ENCODE measurements at places on chromosomes 12 and 14.

- DNase-seq, result no peak
Measured at GRCh38 chr14:50529288-50530179, 2.8 kb downstream of the MAP4K5 start.

- DNase-seq, result peak; percentile 95
Measured at GRCh38 chr12:48977290-48978281, 536 bp upstream of the WNT1 start.

DNA sequence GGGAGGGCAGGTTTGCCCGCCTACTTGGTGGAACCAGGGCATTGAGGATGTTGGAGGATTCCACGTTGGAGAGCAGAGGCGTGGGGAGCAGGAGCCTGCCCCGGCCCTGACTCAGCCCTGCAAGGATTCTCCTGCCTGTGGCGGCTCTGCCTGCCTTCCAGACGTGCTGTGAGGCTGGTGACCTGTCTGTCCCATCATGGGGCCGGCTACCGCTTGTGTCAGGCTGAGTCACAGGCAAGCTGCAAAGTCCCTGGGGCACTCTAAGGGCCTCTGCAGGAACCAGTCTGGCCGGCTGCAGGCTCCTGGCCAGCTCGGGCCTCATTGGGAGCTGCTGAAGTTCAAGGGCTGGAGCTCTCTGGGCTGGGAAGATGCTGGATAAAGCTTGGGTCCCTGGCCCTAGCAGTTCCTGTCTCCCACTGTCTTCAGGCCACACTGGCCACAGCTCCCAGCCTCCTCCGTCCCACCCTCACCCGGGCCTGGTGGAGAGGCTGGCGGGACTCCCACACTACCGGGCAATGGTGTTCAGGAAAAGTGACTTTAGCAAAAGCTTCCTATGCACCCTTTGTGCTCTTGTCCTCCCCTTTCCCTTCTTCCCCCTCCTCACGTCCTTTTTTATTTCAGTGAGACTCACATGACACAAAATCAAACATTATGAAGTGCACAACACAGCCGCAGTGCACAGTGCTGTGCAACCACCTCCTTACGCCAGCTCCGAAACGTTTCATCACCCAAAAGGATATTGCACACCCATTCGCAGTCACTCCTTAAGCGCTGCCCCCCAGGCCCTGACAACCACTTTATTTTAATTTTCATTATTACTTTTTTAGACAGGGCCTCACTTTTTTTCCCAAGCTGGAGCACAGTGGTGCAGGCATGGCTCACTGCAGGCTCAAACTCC is 22.0 kb upstream of the ULK1 start:
- DNase-seq, result no peak

DNA sequence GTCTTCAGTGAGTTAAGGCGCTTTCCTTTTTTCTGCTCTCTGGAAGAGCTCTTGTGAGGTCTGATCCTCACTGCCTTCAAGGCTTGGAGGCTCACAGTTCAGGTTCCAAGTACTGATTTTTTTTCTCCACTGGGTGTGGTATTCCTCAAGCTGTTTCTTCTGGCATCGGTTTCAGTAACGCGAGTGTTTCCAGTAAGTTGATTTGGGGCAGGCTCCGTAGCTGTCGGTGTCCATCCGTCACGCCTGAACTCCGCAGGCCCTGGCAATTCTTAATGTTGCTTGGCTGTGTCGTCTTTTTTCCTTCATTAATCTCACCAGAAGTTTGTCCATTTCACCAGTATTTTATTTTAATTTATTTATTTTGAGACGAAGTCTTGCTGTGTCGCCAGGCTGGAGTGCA is 30.6 kb downstream of the LRCOL1 start:
- DNase-seq, result no peak

DNA sequence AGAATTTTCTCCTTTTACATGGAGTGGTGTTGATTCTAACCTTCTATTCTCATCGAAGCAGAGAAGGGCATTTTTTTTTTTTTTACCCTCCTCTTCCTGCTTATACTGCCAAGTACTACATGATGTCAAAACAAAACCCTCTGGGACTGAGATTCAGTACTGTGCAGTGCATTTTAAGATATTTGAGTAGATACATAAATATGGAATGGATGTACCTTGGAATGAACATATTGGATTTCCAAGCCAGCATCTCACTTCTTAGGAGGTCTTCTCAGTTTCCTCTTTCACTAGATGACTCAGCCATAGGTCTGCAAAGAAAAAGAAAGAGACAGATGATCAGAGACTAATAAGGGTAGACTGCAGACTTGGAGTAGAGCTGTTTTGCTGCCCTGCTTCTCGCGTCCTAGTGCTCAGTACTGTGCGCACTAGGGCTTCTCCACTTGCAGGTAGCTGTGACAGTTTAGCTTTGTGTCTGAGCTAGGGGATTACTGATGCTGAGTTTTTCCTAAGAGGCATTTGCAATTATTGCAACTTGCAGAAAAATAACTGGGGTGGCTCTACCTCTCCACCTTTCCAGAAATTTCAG is 20.4 kb downstream of the TPH2 start:
- DNase-seq, result no peak

- no peak for DNase-seq
Measured at GRCh38 chr12:21296751-21297406, 37.8 kb downstream of the SLCO1A2 start.

GRCh38 chr14:57845802-57846531 is 19.9 kb downstream of the SLC35F4 start:
- no peak for DNase-seq

GRCh38 chr12:12247584-12247983 is 19.3 kb downstream of the LRP6 start:
- DNase-seq, result no peak

- DNase-seq, result no peak
Measured at GRCh38 chr12:58414398-58414871, 473.1 kb downstream of the ATP23 start.

DNA sequence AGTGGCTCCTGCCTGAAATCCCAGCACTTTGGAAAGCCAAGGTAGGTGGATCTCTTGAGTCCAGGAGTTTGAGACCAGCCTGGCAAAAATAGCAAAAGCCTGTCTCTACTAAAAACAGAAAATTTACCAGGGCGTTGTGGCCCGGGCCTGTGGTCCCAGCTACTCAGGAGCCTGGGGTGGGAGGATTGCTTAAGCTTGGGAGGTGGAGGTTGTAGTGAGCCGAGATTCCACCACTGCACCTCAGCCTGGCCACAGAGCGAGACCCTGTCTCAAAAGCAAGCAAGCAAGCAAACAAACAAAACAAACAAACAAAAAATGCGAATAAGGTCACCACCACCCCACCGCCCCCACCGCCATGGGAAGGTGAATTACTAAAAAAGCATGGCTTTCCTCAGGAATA is 238.7 kb downstream of the ATXN7L3B start:
- peak; percentile 32 for DNase-seq

All from aorta (tissue), 5 donors.